NCI-H446 treated with DMSO at 0.1 percent for 48 hours (cell line): ENCODE measurements at places on chromosomes 12 and 14.

GRCh38 chr14:45906257-45906656 is 653.3 kb upstream of the MIS18BP1 start:
- no peak for DNase-seq

DNA sequence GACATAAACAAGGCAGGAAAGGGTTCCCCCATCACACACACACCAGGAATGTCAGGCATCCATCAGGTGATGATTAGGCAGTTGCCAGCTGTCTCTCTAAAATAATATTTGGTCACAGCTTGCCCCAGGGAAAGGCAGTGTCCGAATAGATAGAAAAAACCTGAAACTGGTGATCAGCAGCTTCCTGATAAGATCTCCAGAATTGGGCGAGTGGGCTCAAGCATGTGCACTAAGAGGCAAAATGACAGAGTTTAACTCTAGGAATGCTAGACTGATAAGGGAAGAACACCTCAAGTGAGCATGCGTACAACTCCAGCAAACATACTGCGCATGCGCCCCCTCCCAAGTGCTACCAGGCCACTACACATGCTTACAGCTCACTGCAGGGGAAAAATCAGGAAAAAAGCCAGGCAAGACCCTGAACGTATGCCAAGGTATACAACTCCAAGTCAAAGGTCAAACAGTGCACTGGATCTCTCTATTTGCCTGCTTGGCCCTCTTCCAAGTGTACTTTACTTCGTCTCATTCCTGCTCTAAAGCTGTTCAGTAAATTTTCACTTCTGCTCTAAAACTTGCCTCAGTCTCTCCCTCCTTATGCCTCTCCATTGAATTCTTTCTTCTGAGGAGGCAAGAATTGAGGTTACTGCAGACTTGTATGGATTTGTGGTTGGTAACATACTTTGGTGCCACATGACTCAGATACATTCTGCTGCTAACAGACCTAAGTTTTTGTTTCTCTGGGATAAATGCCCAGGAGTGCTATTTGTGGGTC is 73.5 kb upstream of the VASH1 start:
- no peak for DNase-seq

- DNase-seq, result no peak
Observed at GRCh38 chr14:94376108-94376975, 12.1 kb downstream of the SERPINA1 start.

- no peak for DNase-seq
Observed at GRCh38 chr12:77204083-77204482, 138.7 kb upstream of the E2F7 start.

DNA sequence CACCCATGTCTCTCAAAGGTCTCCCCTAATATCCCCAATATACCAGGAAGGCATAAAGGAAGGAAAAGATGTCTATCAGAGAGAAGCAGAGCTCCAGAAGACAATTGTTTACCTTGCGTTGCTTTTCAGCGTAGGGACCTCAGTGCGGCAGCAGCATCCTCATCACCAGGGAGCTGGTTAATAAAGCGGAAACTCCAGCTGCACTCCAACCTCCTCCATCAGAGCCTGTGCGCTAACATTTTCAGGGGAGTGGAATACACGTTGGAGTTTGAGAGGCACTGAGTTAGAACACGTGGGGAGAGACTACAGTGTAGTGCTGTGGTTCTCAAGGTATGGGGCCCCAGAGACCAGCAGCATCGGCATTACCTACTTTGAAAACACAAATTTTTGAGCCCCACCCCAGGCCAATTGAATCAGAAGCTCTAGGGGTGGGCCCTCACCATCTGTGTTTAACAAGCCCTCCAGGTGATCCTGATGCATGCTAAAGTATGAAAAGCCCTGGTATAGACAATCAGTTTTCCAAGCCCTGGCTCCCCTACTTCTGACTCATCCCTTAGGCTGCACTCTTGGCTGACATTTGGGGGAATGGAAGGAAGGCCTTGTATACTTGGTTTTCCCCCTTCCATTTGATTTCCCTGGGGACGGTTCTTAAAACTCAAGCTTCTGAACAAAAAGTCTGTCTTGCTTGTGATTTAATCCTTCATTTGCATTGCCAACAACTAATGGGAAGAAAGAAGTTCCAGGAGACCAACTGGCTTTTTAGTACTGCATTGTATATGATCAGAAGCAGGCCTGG is 419.0 kb upstream of the CCDC196 start:
- peak; percentile 68 for DNase-seq

DNA sequence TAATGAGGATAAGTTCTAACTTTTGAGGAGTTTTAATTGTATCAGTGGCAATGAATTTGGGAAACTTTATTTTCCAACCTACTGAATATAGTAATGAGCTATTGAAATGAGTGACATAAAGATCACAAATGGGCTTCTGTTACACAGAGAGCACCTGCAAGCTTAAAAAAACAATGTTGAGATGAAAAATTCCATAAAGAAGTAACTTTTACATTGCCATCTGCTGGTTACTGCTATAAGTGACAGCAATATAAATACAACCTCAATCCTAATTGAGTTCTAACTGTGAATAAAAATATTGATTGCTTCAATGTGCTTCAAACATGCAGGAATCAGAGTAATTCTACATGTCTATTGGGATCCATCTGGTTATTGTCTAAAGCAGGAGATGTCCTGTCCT is 14.2 kb downstream of the WIF1 start:
- DNase-seq, result no peak

- no peak for DNase-seq
Observed at GRCh38 chr12:53061404-53062010, 11.6 kb downstream of the TNS2 start.

DNA sequence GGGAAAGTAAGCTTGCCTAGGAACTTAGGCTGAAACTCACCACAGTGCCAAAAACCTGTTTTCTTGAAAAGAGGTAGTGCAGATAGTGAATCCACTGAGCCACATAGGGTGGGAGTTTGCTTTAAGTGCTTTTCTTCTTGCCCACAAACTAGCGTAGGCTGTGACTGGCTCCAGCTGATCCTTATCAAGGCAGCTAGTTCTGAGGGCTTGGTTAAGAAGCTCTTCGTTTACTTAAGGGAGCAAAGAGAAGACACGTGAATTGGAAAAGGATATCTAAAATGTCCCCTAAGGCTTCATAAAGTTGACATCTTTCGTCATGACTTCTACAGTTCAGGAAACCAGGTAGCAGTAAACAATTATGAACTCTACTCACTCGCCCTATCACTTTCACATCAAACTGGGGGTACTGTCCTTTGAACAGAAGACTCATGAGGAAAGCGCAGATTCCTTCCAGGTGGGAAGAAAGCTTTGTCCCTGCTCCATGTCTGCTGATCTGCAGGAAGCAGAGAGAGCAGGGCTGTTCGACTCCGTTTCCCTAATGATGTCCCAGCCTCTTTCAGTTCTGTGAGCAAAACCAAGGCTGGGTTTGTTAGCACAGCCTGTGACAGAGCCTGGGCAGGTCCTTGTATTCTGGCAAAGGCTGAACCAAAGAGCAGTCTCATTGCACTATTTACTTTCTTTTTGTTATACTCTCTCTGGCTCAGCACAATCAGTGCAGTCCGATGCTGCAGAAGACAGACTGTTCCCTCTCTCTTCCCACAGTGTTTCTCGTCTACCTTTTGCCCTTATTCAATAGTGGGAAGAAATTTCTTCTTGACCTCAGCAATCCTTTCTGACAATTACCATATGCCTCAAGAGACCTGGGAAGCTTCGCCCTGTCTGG is 93.5 kb upstream of the ETV6 start:
- no peak for DNase-seq

GRCh38 chr12:79982086-79983062 is 47.5 kb upstream of the PPP1R12A start:
- DNase-seq, result no peak

GRCh38 chr12:62933220-62933601 is 1.7 kb downstream of the PPM1H start:
- DNase-seq, result no peak
